Activated CD4-positive, alpha-beta T cell treated with anti-CD3 and anti-CD28 coated beads, Interleukin-2, amount 10 ng/mL, durations not matched to agents 7 days and 5 days (primary cell): ENCODE measurements at places on chromosomes 3 and 15.

GRCh38 chr3:150414959-150415358, 6.9 kb downstream of the TSC22D2 start:
- no peak for DNase-seq
- no peaks in the 10 kb centered on the region for H3K27me3 ChIP-seq
- H3K4me3 ChIP-seq = peak overlapping the region; percentile 15
- H3K27ac ChIP-seq = no peak overlapping the region
- H3K36me3 ChIP-seq = peaks cover 40% of the 10 kb centered on the region
- H3K4me1 ChIP-seq = peaks cover 52% of the 10 kb centered on the region

DNA sequence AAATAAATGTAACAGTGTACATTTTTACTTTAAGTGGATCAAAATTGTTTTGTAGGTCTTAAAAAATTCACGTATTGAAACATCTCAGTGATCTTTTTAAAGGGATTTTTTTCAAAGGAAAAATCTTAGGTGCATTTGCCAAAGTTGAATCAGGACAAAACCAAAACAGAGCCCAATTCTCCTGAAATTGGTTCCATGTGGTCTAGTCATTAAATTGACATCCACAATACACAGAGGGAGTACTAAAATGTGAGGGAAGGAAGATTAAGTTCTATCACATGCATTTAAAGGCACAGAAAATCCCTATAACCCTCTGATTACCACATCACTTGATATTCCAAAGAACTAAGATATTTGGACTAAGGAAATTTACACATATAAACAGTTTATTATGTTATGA, 39.3 kb upstream of the HDC start:
- H3K27me3 ChIP-seq = no peaks in the 10 kb centered on the region
- no peak for DNase-seq
- H3K36me3 ChIP-seq = peaks cover 61% of the 10 kb centered on the region
- no peaks in the 10 kb centered on the region for H3K4me1 ChIP-seq

DNA sequence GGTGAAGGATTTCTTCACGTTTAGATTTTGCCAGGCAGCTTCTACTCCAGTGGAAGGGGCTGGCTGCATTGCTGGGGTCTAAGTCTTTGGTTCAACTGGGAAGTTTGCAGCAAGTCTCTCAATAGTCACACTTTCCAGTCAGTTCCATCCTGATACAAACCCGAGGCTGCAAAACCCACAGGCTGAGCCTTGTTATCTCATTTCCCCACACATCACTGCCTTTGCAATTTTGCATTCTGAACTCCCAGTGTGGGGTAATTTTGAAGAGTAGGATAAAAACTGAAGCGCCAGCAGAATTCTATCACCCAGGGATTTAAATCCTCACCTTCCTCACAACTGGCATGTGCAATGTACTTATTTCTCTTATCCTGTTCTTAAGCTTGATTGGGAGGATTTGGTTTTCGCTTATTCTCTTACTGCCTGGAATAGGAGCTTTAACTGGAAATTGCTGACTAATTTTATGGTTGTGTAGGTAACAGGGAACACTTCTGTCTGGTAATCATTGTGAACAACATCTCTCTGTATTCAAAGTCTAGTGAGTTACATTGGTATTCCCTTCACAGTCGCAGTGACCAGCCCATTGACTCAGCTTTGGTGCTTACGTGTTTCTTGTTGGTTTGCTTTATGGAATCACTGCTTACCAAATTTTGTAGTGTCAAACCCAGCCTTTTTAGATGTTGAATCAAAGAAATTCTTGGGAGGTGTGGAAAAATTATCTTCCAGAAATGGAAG, 142.0 kb upstream of the TOPAZ1 start:
- DNase-seq = no peak
- no peaks in the 10 kb centered on the region for H3K36me3 ChIP-seq
- H3K4me3 ChIP-seq = no peak overlapping the region
- H3K4me1 ChIP-seq = peaks cover 10% of the 10 kb centered on the region

- H3K4me1 ChIP-seq = no peaks in the 10 kb centered on the region
- H3K4me3 ChIP-seq = no peak overlapping the region
- H3K27ac ChIP-seq = no peak overlapping the region
These were observed 622.7 kb downstream of the ZPLD1 start for GRCh38 chr3:103057487-103057886.

DNA sequence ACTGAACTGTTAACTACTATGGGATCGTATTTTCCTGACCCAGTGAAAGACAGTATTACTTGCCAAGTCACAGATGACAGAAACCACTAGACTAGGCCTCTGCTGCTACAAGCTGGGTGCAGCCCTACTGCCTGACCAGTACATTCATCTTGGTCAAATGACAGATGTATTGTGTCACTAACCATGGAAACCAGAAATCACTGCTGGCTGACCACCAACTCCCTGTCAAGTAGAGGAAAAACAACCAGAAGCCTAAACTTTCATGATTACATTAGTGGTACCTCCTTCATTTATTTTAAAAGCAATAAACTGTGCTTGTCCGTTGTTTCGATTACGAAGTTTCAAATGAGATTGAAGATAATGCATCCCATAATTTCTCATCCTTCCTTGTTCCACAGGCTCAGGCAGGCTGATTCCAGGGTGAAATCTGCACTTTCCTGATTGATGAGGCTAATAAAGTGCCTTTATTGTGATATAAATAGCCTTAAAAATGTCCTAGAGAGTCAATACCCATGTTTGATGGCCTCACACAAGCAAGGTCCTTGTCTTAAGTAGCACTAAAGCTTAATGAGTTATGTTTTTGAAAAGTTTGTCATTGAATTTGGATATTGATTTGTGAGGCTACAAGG, 309.7 kb downstream of the LSAMP start:
- H3K27me3 ChIP-seq = no peaks in the 10 kb centered on the region
- H3K4me1 ChIP-seq = no peaks in the 10 kb centered on the region
- no peaks in the 10 kb centered on the region for H3K36me3 ChIP-seq
- H3K4me3 ChIP-seq = no peak overlapping the region

- H3K4me3 ChIP-seq = no peak overlapping the region
- no peaks in the 10 kb centered on the region for H3K27me3 ChIP-seq
- H3K36me3 ChIP-seq = peaks cover 22% of the 10 kb centered on the region
- H3K4me1 ChIP-seq = peaks cover 44% of the 10 kb centered on the region
These were observed 8.2 kb downstream of the SLC6A6 start for GRCh38 chr3:14410503-14411165.

DNA sequence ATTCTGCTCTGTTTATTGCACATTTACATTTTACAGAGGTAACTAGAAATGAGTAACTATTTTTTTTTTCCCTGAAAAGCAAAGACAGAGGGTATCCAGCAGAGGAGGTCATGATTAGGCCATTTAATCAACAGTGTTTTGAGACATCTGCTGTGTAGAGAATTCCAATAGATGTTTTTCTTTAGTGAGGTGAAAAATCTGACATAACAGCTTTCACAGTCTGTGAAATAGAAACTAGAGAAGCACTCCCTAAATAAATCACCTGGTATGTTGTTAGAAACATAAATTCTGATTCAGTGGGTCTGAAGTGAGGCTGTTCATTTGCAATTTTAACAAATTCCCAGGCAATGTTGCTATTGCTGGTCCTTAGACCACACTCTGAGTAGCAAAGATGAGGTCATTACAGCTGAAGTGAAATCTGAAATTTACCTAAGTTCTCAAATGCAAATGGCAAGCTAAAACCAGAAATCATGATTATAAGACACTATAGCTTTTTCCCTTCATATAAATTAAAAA, 329.2 kb upstream of the LRRC3B start:
- H3K4me1 ChIP-seq = no peaks in the 10 kb centered on the region
- no peak for DNase-seq
- H3K36me3 ChIP-seq = no peaks in the 10 kb centered on the region
- H3K27ac ChIP-seq = no peak overlapping the region
- H3K4me3 ChIP-seq = no peak overlapping the region
- no peaks in the 10 kb centered on the region for H3K27me3 ChIP-seq

DNA sequence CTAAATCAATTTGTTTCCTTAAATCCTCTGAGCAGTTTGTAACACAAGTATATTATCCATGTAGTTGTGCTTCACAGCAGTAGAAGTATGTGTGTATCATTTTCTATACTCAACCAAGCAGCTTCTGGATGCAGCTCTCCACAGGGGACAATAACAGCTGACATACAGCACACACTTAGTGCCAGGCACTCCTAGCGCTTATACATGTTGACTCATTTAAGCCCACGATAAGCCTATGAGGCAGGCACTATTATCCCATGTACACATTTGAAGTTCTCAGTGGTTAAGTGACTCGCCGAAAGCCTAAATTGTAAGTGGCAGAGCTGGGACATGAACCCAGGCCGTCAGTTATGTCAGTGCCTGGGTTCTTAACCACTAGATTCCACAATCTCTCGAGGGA, 20.3 kb upstream of the LPP start:
- no peaks in the 10 kb centered on the region for H3K36me3 ChIP-seq
- H3K27me3 ChIP-seq = no peaks in the 10 kb centered on the region
- H3K27ac ChIP-seq = no peak overlapping the region
- H3K4me3 ChIP-seq = no peak overlapping the region
- DNase-seq = no peak
- peaks cover 12% of the 10 kb centered on the region for H3K4me1 ChIP-seq
